ENCODE measurements at places on chromosomes 4 and X. TPM values are rescaled to one million over a fixed set of nuclear protein-coding genes. Genes with fewer than 3 reads are reported as not detected.

ASB11 gene
- not detected for total RNA-seq

ADGRG4 gene
- not detected for total RNA-seq

EREG gene
- total RNA-seq: not detected

DNA sequence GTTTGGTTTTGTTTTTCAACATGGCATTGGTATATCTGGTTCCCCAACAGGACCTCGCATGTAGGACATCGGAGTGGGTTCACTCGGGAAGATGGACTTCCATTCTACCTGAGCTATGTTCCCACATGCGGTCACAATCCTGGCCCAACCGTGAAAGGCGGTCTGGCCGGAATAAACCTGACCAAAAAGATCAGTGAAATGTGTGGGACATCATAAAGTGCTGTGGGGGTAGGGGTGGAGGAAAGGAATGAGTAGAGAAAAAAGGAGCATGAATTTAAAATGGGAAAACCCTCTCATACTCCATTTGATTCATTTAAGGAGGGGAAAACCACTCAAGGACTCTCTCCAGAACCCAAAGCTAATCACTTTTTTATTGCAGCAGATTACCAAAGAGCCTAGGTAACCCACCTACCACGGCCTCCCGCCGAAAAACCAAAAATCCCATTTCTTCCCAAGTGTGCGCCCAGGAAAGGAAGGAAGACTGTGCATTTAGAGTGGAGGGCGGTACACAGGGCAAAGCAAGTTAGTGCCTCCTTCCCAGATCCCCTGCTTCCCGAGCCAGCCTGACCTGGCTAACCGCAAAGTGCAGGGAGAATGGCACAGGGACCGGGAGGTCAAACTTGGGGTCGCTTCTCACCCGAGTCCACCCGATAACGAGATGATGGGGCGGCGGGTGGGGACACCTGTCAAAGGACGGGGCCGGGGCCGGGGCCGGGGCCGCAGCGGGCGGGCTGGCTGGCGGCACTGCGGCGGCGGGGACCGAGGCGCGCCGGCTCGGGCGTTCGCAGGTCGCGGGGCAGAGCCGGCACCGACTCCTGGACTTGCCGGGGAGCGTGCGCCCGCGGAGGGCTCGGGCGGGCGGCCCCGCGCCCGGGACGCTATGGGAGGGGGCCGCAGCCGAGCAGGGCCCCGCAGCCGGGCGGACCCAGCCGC lies 669 bp downstream of the TMEM150C start:
- no peak overlapping the region for H3K27ac ChIP-seq
- H3K4me1 ChIP-seq: peaks cover 12% of the 10 kb centered on the region
- H3K4me3 ChIP-seq: peak overlapping the region; percentile 44
- H3K27me3 ChIP-seq: peaks cover 67% of the 10 kb centered on the region
- peaks cover 2% of the 10 kb centered on the region for H3K36me3 ChIP-seq

DNA sequence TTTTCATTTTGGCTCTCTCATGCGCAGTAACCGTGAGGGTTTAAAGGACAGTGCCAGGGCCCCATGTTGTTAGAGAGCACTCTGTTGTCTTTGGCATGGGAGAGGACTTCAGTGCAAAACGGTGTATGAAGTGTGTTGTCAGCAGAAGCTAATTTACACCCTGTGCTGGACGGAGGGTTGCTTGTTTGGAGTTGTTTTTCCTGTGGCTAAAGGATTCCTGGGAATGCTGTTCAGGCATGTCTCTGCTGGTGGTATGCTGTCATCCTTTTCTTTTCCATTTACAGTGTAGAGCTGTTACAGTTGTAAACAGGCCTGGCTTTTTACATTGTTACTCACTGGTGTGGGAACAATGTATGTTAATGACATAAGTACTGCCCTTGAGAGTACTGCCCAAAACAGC lies 206.3 kb downstream of the CBR4 start:
- H3K4me1 ChIP-seq: no peaks in the 10 kb centered on the region
- H3K27ac ChIP-seq: no peak overlapping the region
- no peak overlapping the region for H3K4me3 ChIP-seq
- peaks cover 7% of the 10 kb centered on the region for H3K27me3 ChIP-seq

DNA sequence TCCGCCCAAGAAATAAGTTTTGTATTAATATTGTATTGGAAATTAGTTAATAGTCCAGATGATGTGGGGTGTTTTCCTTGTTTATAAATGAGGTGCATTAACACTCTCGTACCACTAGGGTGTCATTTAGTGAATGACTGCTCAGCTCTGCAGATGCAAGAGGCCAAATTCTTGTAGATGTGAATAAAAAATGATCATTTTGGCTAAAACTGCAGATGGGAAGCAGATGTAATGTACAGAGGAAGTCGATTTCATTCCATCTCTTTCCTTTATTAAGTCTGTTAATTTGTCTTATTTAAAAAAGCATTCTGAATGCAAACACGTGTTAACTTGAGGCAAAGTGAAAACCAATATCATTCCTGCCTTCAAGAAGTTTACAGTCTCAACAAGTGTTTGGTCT lies 108.1 kb downstream of the DHX15 start:
- no peak overlapping the region for H3K4me3 ChIP-seq
- DNase-seq: no peak
- H3K27ac ChIP-seq: no peak overlapping the region

GRCh38 chr4:184860018-184860779 lies 34.4 kb upstream of the ACSL1 start:
- H3K4me1 ChIP-seq: peaks cover 34% of the 10 kb centered on the region
- DNase-seq: no peak
- H3K4me3 ChIP-seq: no peak overlapping the region
- no peak overlapping the region for H3K27ac ChIP-seq
- H3K36me3 ChIP-seq: peaks cover 3% of the 10 kb centered on the region

DNA sequence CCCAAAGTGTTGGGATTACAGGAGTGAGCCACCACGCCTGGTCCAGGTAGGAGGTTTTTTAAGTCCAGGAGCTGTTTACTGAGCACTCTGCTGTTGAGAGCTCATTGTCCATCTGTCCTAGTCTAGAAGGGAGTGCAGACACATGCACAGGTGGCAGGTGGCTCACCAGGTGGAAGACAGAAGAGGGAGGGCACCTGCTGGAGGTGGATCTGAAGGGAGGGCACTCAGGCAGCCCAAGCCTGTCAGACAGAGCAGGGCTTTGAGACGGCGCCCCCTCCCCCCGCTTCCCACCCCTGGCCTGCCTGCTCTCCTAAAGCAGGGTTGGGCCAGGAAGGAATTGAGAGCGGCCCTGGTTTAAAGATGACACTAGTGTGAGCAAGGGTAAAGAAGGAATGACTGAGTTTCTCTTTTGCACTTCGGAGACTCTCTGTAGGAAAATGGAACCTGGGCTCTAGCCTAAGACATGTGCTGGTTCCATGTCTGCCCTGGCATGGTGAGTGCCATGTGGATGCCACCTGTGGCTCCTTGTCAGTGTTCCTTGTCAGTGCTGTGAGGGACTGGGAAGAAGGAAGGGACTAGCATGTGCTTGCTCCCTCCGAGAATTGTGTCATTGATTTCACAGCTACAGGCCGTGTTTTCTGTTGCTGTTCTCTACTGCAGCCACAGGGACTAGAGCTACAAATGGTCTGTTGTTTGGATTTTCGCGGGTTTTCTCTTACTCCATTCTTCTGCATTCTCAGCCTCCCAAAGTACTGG lies 108.6 kb downstream of the TNIP2 start:
- no peaks in the 10 kb centered on the region for H3K27me3 ChIP-seq
- H3K36me3 ChIP-seq: peaks cover 47% of the 10 kb centered on the region
- DNase-seq: no peak

DNA sequence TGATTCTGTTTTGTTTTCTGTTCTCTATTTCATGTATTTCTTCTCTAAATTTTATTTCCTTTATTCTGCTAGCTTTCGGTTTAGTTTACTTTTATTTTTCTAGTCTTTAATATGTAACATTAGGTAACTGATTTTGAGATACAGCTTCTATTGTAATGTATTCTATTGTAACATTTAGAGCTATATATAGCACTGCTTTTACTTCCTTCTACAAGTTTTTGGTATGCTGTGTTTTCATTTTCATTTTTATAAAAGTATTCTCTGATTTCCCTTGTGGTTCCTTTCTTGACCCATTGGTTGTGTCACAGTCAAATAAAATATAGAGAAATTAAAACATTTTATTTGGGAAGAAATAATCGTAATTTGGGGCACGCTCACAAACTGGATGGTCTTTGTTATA lies 13.9 kb upstream of the CT47A1 start:
- no peak for DNase-seq
- no peaks in the 10 kb centered on the region for H3K4me1 ChIP-seq
- H3K36me3 ChIP-seq: no peaks in the 10 kb centered on the region
- H3K27me3 ChIP-seq: no peaks in the 10 kb centered on the region
- H3K27ac ChIP-seq: no peak overlapping the region

PF4V1 gene
- not detected for total RNA-seq

ZDHHC15 gene
- total RNA-seq: not detected

- no peaks in the 10 kb centered on the region for H3K36me3 ChIP-seq
- H3K4me1 ChIP-seq: no peaks in the 10 kb centered on the region
- H3K4me3 ChIP-seq: no peak overlapping the region
Measured at GRCh38 chrX:27336466-27337091, 126.6 kb downstream of the PPP4R3C start.

COL25A1 gene
- total RNA-seq: not detected

RNF212 gene
- 3.2 TPM for total RNA-seq

- no peaks in the 10 kb centered on the region for H3K27me3 ChIP-seq
- H3K36me3 ChIP-seq: no peaks in the 10 kb centered on the region
- H3K4me1 ChIP-seq: no peaks in the 10 kb centered on the region
- no peak for DNase-seq
- H3K4me3 ChIP-seq: no peak overlapping the region
- no peak overlapping the region for H3K27ac ChIP-seq
Measured at GRCh38 chrX:43702660-43703059, 46.6 kb downstream of the MAOA start.

ITGB1BP2 gene
- total RNA-seq: 6.3 TPM

DNA sequence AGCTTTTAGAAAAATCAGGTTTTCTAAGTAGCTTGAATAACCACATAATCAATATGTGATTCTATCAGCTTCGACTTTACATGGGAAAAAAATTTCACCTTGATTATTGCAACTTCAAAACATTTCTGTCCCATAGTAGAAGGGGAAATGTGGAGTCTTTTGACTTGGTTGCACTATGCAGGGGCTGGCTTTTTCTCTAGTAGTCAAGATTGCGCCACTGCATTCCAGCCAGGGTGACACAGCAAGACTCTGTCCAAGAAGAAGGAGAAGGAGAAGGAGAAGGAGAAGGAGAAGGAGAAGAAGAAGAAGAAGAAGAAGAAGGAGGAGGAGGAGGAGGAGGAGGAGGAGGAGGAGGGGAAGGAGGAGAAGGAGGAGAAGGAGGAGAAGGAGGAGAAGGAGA lies 84.9 kb downstream of the MAML3 start:
- H3K4me1 ChIP-seq: peaks cover 37% of the 10 kb centered on the region
- no peak overlapping the region for H3K4me3 ChIP-seq
- no peak overlapping the region for H3K27ac ChIP-seq
- peaks cover 11% of the 10 kb centered on the region for H3K36me3 ChIP-seq

DNA sequence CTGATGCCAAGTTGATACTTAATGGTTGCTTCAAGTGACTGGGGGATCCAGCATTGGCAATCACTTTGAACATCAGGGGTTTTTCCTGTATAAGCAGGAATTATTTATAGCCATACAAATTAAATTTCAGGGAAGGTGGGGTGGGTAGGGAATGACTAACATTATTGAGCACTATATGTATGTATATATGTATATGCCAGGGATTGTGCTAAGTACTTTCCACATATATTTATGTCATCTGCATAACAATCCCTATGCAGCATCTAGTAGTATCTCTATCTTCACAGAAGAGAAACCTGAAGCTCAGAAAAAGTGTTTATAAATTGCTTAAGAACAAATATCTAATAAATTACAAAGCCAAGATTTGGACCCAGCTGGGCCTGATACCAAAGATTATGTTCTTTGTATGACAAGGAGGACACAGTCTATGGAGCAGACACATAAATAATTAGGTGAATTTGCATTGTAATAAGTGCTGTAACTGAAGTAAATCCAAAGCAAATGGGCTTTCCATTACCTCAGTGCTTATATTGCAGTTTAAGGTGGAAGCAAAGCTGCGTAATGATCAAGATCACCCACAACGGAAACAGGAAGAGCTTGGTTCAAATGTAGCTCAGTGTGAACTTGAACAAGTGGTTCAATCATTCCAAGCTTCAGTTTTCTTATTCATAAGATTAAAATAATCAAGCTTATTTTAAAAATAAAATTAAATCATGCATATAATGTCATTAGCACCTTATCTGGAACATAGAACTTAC lies 18.9 kb upstream of the RASGEF1B start:
- no peak for DNase-seq
- H3K4me3 ChIP-seq: no peak overlapping the region
- H3K27me3 ChIP-seq: no peaks in the 10 kb centered on the region
- peaks cover 44% of the 10 kb centered on the region for H3K4me1 ChIP-seq
- peaks cover 19% of the 10 kb centered on the region for H3K36me3 ChIP-seq
- H3K27ac ChIP-seq: no peak overlapping the region

MND1 gene
- total RNA-seq: 25.2 TPM

VCX2 gene
- total RNA-seq: not detected

- no peaks in the 10 kb centered on the region for H3K4me1 ChIP-seq
- DNase-seq: no peak
- no peak overlapping the region for H3K4me3 ChIP-seq
- no peaks in the 10 kb centered on the region for H3K27me3 ChIP-seq
- no peaks in the 10 kb centered on the region for H3K36me3 ChIP-seq
Measured at GRCh38 chrX:26845056-26845455, 618.1 kb downstream of the PPP4R3C start.

NSUN7 gene
- 0.42 TPM for total RNA-seq

NUDT11 gene
- total RNA-seq: 0.79 TPM

DNA sequence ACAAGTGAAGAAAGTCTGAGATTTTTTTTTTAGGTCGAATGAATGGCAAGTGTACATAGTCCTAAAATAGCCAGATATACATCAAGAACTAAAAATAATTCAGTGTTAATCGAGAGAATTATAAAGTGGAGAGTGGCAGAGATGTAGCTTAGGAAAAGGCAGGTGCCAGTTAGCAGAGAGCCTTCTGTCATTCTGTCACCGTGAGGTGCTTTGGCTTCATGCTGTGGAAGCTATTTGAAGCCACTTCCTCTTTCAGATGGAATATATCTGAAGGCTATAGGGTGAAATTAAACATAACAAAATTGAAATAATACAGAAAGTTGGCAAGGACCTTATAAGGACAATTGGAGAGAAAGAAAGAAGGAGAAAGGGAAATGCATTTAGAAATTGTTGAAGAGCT lies 756.3 kb downstream of the CCSER1 start:
- no peak for DNase-seq
- H3K4me1 ChIP-seq: no peaks in the 10 kb centered on the region
- no peak overlapping the region for H3K27ac ChIP-seq
- H3K27me3 ChIP-seq: no peaks in the 10 kb centered on the region
- no peaks in the 10 kb centered on the region for H3K36me3 ChIP-seq

DNA sequence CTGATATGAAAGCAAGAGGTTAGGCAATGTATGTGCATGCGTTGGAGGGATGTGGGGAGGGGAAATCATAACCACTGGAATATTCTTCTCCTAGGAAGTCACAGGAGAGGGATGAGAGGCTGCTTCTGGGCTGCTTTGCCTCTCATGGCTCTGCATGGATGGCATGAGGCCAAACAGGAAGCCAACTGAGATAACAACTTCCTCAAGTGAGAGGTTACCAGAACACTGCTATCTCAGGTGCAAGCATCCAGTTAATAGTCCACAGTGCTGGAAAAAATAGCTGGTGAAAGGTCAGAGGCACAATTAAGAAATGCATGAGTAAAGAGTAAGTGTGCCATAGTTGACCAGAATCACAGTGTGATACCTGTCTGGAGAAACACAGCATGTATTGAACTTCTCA lies 113.3 kb downstream of the ELOVL6 start:
- no peak overlapping the region for H3K4me3 ChIP-seq
- H3K27me3 ChIP-seq: no peaks in the 10 kb centered on the region

All from activated CD8-positive, alpha-beta memory T cell treated with anti-CD3 and anti-CD28 coated beads, Interleukin-2, amount 10 ng/mL, durations not matched to agents 7 days and 5 days (primary cell).